ENCODE measurements at places on chromosomes 6 and 20.

GRCh38 chr6:102051001-102051400 lies 657.5 kb downstream of the GRIK2 start:
- DNase-seq = no peak

DNA sequence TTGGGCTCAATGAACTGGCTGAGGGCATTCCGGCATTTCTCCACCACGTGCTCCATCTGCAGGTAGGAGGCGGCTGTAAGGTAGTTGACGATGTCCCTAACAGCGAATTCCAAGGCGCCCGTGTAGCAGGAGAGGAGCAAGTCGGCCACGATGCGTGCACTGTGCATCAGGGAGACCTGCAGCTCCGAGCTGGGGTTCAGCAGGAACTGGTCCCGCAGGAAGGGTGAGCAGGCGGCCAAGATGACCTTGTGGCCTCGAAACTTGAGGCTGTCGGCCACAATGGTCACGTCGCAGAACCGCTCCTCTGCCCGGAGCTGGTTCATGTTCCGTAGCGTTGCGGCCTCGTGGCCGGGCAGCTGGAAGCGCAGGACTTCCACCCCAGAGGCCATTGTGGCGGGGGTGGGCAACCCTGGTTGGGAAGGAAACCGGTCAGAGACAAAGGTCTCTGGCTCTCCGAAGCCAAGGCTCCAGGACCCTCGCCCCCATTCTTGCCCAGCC lies 920 bp downstream of the ZBTB12 start:
- DNase-seq = no peak

GRCh38 chr6:87483929-87484328 lies 11.2 kb downstream of the SLC35A1 start:
- no peak for DNase-seq

GRCh38 chr6:146990821-146991798 lies 213.1 kb upstream of the STXBP5 start:
- DNase-seq = no peak

- no peak for DNase-seq
Observed at GRCh38 chr6:7617801-7618764, 28.1 kb downstream of the SNRNP48 start.

All from RWPE2 (cell line).